Stimulated activated CD8-positive, alpha-beta memory T cell treated with anti-CD3 and anti-CD28 coated beads, Interleukin-15, amount 100 ng/mL, for 4 hours (primary cell): ENCODE measurements at places on chromosomes 6 and 20.

GRCh38 chr20:13545790-13546189 is 92.9 kb downstream of the TASP1 start:
- DNase-seq = no peak

DNA sequence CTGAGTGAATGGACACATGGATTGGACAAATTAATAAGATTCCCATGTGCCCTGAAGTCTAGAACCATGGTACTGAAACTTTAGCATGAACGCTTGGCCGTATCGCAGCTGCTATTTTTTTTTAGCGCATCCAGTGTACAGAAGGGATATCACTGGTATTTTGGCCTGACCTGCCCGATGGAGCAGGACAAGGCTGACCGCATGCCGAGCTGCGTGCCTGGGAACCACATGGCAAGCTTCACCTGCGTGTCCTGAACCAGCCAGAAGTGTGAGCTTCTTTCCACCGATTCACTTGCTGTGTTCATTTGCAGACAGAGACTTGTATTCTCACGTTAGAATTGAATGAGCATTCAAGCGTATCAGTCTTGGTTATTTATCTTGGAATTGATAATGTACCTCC is 145.7 kb downstream of the CDH4 start:
- no peak for DNase-seq

DNA sequence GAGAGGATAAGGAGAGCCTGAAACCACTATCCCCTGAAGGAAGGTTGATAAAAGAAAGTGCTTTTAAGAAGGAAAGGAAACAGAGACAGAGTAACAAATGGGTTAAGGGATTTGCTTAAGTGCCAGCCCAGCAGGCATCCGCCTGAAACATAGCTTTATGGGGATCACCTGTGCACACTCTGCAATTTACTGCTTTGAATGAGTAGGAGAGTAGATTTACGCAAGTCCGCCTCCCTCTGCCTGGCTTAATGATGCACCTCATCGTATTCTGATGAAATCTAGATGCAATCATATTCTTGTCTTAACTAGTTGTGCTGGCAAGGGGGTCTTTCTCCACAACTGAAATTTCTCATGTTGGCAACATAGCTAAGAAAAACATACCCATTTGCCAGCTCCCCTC is 101.1 kb upstream of the ID4 start:
- DNase-seq = no peak

DNA sequence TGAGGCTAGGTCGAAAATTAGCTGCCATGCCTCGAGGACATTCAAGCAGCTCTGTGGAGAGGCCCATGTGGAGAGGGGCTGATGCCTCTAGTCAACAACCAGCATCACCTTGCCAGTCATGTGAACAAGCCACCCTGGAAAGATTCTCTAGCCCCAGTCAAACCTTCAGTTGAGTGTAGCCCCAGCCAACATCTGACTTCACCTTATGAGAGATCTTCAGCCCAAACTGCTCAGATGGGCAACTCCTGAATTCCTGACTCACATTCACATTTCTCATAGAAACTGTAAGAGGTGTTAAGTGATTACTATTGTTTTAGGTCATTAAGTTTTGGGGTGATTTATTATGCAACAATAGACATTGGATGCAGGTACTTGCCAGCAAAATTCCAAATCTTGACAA is 44.9 kb downstream of the GJA10 start:
- DNase-seq = no peak

- no peak for DNase-seq
These were observed 13.9 kb upstream of the KLHL31 start for GRCh38 chr6:53679446-53679933.

GRCh38 chr6:90872981-90873380 is 286.1 kb upstream of the MAP3K7 start:
- no peak for DNase-seq

- DNase-seq = no peak
These were observed 489.5 kb downstream of the CDH26 start for GRCh38 chr20:60447703-60448102.

- no peak for DNase-seq
These were observed 15.8 kb upstream of the FOXC1 start for GRCh38 chr6:1593958-1594314.

- DNase-seq = no peak
These were observed 85.5 kb downstream of the RNF182 start for GRCh38 chr6:14010275-14010674.

DNA sequence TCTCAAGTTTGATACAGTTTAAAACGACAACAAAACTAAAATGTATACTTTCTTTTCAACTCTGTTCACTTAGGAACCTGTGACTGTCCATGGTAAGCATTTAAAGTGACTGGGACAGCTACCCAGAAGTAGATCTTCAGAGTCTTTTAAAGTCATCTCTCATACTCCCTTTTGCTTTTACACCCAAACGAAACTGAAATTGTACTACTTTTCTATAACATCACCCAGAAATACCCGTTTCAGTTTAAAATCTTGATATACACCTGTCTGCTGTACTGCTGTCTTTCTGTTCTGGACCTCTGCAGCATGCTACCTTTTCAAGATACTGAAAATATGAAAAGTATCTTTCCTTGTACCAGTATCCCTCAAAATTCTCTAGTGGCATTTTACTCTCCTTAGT is 170.4 kb upstream of the THEMIS start:
- no peak for DNase-seq

- DNase-seq = no peak
These were observed 29.8 kb downstream of the DAAM2 start for GRCh38 chr6:39821742-39822532.

DNA sequence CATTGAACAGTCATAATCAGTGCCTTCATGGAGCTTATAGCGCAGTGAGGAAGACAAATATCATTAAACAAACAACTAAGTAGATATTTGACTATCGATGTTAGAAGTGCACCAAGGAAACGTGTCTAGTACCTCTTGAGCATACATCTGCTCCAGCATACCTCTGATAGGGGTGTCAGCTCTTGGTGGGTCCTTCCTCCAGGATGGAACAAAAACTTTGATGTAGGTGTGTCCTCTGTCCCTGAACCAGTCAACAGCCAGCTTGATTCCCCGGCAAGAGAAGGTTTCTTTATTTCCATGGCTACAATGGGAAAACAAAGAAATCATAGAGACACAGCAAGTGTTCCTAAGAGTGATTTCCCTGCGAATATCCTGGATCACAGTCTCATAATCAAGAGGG is 23.1 kb downstream of the ZC3H12D start:
- no peak for DNase-seq
